ENCODE measurements at places on chromosomes 16 and 17.
A peak's percentile ranks its signal among the peaks of the same experiment; 100 is the strongest.

DNA sequence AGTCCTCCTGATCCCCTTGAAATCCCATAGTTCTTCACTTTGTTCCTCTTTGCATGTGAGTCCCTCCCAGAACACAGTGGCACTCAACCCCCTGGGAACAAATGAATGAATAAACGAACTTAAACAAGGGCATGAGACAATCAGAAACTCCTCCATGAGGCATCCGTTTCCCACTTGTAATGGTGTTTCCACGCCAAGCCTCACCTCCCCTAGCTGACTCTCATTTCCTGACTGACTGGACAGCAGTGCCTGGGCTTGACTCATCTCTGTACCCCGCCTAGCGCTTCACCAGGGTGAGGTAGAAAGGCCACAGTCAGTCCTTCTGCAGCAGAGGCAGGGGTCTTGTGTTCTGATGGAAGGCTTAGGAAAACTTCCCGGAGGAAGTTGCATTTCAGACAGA, 14.2 kb downstream of the KIF1C start:
- no peak for DNase-seq

- DNase-seq, result no peak
Observed at GRCh38 chr16:20107083-20107482, 33.4 kb upstream of the GPR139 start.

GRCh38 chr16:52709306-52709705, 162.4 kb upstream of the TOX3 start:
- DNase-seq, result no peak

DNA sequence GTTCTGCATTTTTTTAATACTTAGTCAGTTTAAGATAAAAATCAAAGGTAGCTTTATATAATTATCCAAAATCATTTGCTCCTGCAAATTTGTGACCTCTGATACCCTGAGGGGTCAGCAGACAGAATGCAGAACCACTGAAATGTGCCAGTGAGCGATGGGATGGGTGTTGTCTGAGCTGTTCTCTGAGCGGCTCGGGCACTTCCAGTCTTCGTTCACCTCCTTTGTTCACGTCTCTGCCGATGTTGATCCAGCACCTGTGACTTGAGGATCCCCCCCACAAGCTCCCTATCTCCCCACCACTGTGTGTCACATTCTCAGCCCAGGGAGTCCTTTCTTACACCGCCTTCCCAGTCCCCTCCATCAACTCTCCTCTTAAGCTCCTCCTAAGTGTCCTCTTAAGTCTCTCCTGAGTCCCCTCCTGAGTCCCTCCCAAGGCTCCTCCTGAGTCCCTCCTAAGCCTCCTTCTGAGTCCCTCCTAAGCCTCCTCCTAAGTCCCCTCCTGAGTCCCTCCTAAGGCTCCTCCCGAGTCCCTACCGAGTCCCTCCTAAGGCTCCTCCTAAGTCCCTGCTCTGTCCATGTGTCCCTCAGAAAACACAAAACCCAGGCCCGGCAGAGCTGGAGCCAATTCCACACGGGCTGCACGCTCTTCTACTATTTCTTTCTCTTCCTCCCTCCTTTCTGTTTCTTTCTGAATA, 47.5 kb downstream of the RNF213 start:
- DNase-seq, result no peak

GRCh38 chr17:80986816-80987475, 4.7 kb upstream of the CHMP6 start:
- DNase-seq, result no peak

DNA sequence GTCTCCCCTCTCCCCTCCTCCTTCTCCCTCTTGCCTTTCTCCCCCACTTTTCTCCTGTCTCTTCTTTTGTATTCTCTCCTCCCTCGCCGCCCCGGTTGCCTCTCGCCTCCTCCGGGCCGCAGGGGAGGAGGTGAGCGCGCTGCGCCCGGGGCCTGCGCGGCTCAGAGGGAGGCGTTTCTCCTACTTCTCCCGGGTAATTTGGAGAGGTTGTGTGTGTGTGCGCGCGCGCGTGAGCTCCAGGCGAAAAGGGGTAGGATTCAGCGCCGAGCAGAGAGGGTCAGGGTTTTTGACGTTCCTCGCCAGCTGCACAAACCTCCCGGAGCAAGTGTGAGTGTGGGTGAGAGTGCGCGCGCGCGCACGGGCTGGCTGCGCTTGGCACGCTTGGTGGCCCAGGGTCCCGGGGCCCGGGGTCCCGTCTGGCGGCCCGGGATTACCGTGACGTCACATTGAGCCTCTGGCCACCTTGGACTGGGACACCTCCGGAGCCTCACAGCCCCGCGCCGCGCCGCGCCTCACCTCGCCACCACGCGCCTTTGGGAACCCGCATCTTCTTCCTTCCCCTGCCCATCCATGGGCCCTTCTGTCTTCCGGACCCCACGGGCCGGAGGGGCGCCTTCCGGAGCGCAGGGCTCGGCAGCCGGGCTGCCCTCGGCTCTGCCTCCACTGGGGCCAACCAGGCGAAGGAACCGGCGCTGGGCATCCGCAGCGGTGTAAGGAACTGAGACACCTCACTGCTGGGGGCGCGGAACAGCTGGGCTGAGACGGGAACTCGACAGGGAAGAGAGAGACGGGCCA, 479 bp downstream of the IRX6 start:
- DNase-seq, result peak; percentile 16

DNA sequence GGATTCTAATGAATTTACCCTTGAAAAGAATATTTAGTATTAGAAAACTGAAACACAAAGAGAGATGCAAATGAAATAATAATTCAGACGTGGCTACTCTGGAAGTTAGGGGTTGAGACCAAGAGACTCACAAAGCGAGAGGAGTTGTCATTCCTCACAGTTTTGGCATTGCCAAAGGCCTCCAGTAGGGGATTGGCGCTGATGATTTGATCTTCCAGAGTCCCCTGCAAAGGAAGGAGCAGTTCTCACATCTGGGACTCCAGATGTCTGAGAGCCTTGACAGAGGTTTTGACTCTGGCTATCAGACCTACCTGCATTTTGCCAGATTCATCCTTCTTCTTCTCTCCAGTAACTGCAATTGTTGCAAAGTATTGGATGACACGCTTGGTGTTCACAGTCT, 6.6 kb downstream of the MYH8 start:
- no peak for DNase-seq

- DNase-seq, result no peak
Observed at GRCh38 chr17:55121268-55121667, 143.5 kb upstream of the HLF start.

DNA sequence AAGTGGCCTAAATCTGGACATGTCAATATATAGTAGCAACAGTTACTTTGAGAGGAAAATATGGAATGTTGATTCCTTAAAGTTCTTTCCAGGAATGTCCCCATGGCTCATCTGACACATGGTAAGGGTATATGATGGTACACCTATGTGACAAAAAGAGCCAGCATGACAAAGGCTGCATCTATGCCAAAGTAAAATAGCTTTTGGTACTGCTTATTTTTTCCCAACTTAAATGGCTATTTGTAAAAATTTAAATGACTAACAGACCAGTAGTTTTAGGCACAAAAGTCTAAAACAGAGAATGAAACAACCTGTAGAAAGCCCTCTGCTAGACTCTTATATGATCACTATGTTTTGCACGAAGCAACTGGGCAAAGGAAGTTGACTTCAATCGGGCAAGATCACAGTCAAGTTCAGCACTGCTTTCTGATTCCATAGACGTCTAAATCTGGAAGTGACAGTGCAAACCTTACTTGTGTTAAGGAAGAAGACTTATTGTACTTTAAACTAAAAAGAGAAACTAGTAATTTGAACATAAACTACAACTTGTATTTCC, 135.1 kb downstream of the SKAP1 start:
- DNase-seq, result peak; percentile 9

DNA sequence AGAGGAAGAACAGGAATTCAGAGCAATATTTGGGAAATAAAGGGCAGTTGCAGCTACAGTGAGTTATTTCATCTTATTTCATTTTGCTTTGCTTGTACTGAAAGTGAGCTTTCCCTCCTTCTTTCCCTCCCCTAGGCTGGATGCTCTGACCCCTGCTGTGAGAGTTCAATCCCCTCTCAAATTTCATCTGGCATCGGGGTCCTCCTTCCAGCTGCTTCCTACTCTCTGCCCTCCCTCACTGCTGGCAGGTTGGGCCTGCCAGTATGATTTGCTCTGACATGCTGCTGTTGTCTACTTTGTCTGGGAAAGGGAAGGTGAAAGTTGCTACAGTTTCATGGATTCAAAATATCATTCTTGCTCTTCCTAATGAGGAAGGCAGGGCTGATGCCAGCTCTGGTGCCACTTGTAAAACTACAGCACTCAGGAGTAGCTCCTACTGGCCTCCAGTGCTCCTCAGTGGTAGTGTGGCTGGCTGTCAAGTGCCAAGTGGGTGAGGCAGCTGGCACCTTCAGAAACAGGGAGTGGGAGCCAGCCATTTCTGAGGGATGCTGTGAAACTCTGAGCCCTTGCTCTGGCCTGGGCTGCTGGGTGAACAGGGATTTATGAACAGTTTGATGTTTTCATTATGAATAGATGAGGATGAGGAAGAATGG, 408.6 kb downstream of the HAPSTR1 start:
- DNase-seq, result peak; percentile 45

GRCh38 chr17:31738996-31739699, 119.9 kb downstream of the COPRS start:
- peak; percentile 57 for DNase-seq

GRCh38 chr17:28193241-28193640, 125.8 kb upstream of the TMEM97 start:
- DNase-seq, result peak; percentile 42

- DNase-seq, result peak; percentile 98
Observed at GRCh38 chr17:8192070-8192815, 2.3 kb upstream of the BORCS6 start.

DNA sequence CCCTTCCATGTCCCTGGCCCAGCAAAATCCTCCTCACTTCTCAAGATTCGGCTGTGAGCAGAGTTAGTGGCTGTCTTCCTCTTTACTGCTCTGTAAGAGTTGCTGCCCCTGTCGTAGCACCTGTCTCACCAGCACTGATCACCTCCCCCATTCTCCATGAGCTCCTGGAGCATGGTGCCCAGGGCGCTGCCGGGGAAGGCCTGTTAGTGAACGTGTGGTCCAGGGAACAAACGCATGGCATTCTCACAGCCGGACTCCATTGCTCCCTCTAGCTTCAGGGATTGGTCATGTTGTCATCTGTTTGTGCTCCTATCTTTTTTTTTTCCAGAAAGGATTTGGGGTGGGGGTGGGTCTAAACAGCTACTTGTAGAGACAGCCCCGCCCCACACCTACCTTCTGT, 141.2 kb downstream of the CMIP start:
- no peak for DNase-seq

DNA sequence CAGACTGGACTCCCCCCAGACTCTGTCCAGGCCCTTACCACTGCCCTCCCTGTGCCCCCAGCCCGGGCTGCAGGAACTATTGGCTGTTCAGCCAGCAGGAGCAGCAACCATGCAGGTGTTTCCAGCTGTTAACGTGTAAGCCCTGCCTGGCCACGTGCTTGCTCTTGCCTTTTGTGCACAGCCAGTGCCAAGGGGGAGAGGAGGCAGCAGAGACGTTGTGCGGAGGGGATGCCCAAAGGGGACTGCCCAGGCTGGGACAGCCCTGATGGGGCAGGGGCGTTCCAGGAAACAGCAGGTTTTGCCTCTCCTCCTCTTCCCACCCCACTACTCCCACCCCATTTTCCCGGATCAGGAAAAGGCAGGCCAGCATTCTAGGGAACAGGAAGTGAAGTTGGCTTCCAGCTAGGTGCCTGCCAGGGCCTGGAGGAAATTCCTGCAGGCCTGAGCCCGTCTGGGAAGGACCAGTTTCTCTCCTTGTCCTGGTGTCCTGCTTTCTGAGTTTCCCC, 16.7 kb upstream of the LASP1NB start:
- DNase-seq, result no peak

GRCh38 chr17:77325577-77326075, 184.9 kb downstream of the SEC14L1 start:
- DNase-seq, result peak; percentile 39

DNA sequence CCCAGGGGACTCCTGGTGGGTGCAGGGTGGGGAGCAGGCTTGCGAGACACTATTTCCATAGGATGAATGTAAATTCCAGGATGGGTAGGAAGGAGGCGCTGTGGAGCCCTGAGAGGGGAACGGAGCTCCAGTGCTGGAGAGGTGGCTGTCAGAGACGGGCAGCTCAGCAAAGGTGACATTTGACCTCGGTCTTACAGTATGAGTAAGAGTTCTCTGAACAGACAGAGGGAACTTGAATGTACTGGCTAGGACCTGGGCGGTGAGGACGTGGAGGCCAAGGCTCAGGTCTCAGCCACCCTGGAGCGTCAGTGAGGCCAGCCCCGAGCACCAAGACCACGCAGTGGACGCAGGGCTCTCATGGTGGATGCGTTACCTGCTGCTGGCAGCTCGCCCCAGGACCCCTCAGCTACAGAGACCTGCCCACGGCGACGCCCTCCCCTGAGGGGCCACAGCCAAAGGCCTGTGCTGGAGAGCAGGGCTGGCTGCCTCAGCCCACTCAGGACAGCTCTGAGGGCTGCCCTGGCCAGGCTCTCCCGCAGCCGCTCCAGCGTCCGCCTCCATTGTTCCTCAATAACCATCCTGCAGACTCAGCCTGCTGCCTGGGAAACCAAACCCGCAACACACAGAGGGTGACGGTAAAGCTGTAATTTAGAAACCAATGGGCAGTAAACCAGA, 65.9 kb upstream of the TNRC6C start:
- DNase-seq, result no peak

GRCh38 chr16:64151990-64152767, 969.7 kb downstream of the CDH11 start:
- peak; percentile 32 for DNase-seq

DNA sequence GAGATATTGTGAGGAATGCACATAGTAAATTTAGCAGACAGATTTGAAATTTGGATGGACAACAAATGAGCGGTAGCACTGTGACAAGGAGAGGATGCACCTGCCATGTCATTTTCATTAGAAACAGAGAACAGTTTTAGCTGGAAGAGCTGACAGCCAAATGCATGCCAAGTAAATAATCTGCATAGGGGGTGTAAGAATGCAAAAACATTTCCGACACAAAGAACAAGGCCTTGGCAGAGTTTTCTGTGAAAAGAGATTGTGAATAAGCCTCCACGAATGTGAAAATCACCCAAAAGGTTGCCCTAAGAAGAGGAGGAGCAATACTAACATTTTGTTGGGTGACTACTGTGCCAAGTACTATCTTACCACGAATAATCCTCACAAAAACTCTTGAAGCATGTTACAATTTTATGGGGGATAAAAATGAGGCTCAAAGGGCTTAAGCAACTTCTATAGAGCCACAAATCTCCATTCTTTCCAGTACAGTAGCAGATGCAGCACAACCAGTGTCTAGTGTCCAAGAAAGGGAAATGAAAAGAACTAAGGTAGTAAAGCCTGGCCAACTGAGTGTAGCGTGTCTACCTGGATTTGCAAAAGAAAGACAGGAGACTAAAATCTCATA, 28.3 kb downstream of the TMEM100 start:
- peak; percentile 65 for DNase-seq

GRCh38 chr17:19299866-19300265, 62.7 kb downstream of the B9D1 start:
- DNase-seq, result no peak

GRCh38 chr17:70329721-70330120, 160.4 kb downstream of the KCNJ2 start:
- no peak for DNase-seq

DNA sequence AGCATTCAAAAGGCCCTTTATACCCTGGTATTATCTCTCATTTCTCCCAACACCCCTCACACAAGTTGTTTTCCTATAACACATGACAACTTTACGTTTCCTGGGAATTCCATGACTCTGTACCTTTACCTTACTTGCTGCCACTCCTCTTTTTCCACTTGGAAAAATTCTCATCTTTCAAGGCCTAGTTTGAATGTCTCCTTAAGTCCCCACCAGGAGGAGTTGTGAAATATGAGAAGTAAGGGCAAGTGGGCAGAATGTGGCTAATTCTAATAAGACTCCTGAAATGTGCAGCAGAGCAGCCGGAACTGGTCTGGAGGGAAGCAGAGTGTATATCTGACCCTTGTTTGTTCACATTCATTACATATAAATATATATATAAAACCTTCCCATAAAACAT, 39.7 kb downstream of the BRCA1 start:
- peak; percentile 6 for DNase-seq

GRCh38 chr17:9001559-9001958, 19.8 kb upstream of the NTN1 start:
- no peak for DNase-seq

All from muscle of leg (tissue), 16 donors.